ENCODE measurements at places on chromosomes 6 and 20. TPM values are rescaled to one million over a fixed set of nuclear protein-coding genes. Genes with fewer than 3 reads are reported as not detected.

The CTSZ gene
- 115 TPM for total RNA-seq

The FOXQ1 gene
- total RNA-seq = 25.5 TPM

The FAM209B gene
- 0.52 TPM for total RNA-seq

The SAPCD1 gene
- total RNA-seq = 0.54 TPM

The DLK2 gene
- total RNA-seq = not detected

The DACT2 gene
- 3.3 TPM for total RNA-seq

The GGTLC1 gene
- not detected for total RNA-seq

The HLA-DQB1 gene
- total RNA-seq = not detected

The HUS1B gene
- total RNA-seq = 1.0 TPM

The LY6G6C gene
- total RNA-seq = not detected
